ENCODE measurements at places on chromosomes 5 and 9. TPM values are rescaled to one million over a fixed set of nuclear protein-coding genes. Genes with fewer than 3 reads are reported as not detected.

Gene IFNA5
- total RNA-seq: not detected

DNA sequence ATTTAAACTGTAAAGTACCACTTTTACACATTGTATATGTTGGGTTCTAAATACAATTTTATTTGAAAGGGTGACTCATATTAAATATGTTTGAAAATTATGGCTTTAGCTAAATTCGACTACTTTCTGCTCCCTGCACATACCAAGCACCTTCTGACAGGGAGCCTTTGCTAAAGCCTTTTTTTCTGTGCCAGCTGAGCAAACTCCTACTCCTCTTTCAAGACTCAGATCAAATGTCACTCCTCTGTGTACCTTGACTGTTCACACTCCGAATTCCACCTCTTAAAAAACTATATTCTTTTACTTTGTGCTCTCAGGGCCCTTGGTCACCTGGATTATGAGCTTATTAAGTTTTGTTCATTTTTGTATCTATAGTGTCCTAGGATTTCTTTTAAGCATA is 6.5 kb upstream of the OXCT1 start:
- no peak overlapping the region for H3K27ac ChIP-seq
- H3K27me3 ChIP-seq: no peaks in the 10 kb centered on the region
- H3K4me3 ChIP-seq: no peak overlapping the region
- DNase-seq: no peak

GRCh38 chr9:87469793-87470465 is 27.7 kb upstream of the DAPK1 start:
- no peaks in the 10 kb centered on the region for H3K36me3 ChIP-seq
- DNase-seq: no peak
- H3K27ac ChIP-seq: no peak overlapping the region
- H3K27me3 ChIP-seq: no peaks in the 10 kb centered on the region
- H3K4me1 ChIP-seq: no peaks in the 10 kb centered on the region

- no peaks in the 10 kb centered on the region for H3K27me3 ChIP-seq
- no peaks in the 10 kb centered on the region for H3K4me1 ChIP-seq
- peak; percentile 48 for DNase-seq
- no peaks in the 10 kb centered on the region for H3K36me3 ChIP-seq
Measured at GRCh38 chr5:151772029-151772845, 483 bp downstream of the G3BP1 start.

DNA sequence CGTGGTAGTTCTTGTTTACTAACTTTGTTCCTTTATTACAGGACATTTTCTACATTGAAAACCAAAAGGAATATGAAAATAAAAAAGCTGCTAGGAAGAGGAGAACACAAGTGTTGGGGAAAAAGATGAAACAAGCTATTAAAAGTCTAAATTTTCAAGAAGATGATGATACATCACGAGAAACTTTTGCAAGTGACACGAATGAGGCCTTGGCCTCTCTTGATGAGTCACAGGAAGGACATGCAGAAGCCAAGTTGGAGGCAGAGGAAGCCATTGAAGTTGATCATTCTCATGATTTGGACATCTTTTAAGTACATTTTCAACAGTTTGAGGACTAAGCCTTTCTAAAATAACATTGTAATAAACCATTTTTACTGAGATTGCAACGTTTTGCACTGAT is 23.8 kb downstream of the PHAX start:
- DNase-seq: no peak
- no peaks in the 10 kb centered on the region for H3K36me3 ChIP-seq
- H3K27ac ChIP-seq: no peak overlapping the region
- no peaks in the 10 kb centered on the region for H3K27me3 ChIP-seq
- no peak overlapping the region for H3K4me3 ChIP-seq

Data from Peyer's patch (tissue), 4 donors.